ENCODE measurements at places on chromosomes 2 and 18.

DNA sequence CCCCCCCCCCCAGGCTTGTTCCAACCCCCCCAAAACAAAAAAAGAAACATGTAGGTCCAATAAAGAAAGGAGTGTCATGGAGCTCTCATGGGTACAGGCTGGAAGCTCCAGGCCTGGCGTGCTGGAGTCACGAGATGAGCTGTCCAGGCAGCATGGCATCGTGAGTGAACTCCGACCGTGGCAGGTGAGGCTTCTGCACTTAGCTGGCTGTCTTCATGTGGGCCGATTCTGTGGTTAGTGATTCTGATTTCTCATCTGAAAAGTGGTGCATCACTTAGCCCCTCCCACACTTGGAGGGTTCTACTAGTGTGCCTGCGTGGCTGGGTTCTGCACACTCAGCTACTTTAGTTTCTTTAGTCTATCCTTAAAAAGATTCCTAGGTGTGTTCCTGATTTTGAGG is 126.4 kb upstream of the MGAT5 start:
- DNase-seq, result no peak

- DNase-seq, result peak; percentile 3
These were observed 776 bp downstream of the EMILIN2 start for GRCh38 chr18:2847317-2848246.

- DNase-seq, result no peak
These were observed 299.5 kb downstream of the GBX2 start for GRCh38 chr2:235868645-235869044.

DNA sequence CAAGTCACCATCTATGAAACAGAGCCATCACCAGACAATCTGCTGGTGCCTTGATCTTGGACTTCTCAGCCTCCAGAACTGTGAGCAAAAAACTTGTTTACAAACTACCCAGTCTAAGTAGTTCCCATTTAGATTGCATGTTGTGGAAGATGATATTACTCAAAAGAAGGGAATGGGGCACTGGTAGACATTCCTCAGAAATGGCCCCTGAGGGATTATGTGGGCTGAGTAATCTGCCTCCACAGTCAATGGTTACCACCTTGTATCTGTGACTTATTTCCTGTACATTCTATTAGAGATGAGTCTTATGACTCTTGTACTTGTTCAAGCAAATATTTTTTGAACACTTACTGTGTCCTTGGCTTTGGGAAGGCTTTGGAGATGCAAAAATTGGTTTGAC is 160.4 kb downstream of the NUP35 start:
- DNase-seq, result no peak

GRCh38 chr2:117692001-117692763 is 122.3 kb upstream of the DDX18 start:
- no peak for DNase-seq

GRCh38 chr2:111973701-111974100 is 75.3 kb downstream of the MERTK start:
- DNase-seq, result no peak
